Kidney (tissue), 22 donors: ENCODE measurements at places on chromosomes 4 and X. TPM values are rescaled to one million over a fixed set of nuclear protein-coding genes. Genes with fewer than 3 reads are reported as not detected.
A peak's percentile ranks its signal among the peaks of the same experiment; 100 is the strongest.

- H3K27me3 ChIP-seq: no peaks in the 10 kb centered on the region
- H3K4me1 ChIP-seq: no peaks in the 10 kb centered on the region
- no peaks in the 10 kb centered on the region for H3K36me3 ChIP-seq
- H3K4me3 ChIP-seq: no peak overlapping the region
- no peak for DNase-seq
- H3K27ac ChIP-seq: no peak overlapping the region
Measured at GRCh38 chr4:154277172-154277571, 214.4 kb downstream of the DCHS2 start.

DNA sequence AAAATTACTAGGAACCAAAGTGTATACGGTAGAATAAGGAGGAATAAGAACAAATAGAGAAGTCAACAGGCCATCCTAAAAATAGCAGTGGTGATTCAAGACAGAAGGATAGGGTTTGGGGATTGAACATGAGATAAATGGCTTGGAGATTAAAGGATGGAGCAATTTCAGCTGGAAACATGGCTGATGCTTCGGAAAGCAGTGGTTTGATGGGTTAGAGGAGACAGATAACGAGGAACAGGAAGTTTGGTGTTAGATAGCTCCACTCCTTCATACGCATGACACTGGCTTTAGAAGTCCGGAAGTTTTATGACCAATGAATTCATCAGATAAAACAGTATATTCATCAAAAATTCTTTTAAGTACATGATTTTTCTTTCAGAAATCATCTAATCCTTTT, 70.8 kb upstream of the GALNTL6 start:
- no peaks in the 10 kb centered on the region for H3K36me3 ChIP-seq
- no peak for DNase-seq
- no peak overlapping the region for H3K4me3 ChIP-seq
- H3K27me3 ChIP-seq: no peaks in the 10 kb centered on the region

- peak; percentile 79 for DNase-seq
- peak overlapping the region; percentile 68 for H3K27ac ChIP-seq
- H3K4me3 ChIP-seq: peak overlapping the region; percentile 72
- H3K27me3 ChIP-seq: no peaks in the 10 kb centered on the region
- no peaks in the 10 kb centered on the region for H3K36me3 ChIP-seq
- peaks cover 14% of the 10 kb centered on the region for H3K4me1 ChIP-seq
Measured at GRCh38 chr4:153248641-153249198, 44.5 kb downstream of the TRIM2 start.

- no peaks in the 10 kb centered on the region for H3K27me3 ChIP-seq
- peaks cover 7% of the 10 kb centered on the region for H3K4me1 ChIP-seq
- H3K4me3 ChIP-seq: no peak overlapping the region
Measured at GRCh38 chr4:25884031-25884782, 21.4 kb upstream of the SEL1L3 start.

DNA sequence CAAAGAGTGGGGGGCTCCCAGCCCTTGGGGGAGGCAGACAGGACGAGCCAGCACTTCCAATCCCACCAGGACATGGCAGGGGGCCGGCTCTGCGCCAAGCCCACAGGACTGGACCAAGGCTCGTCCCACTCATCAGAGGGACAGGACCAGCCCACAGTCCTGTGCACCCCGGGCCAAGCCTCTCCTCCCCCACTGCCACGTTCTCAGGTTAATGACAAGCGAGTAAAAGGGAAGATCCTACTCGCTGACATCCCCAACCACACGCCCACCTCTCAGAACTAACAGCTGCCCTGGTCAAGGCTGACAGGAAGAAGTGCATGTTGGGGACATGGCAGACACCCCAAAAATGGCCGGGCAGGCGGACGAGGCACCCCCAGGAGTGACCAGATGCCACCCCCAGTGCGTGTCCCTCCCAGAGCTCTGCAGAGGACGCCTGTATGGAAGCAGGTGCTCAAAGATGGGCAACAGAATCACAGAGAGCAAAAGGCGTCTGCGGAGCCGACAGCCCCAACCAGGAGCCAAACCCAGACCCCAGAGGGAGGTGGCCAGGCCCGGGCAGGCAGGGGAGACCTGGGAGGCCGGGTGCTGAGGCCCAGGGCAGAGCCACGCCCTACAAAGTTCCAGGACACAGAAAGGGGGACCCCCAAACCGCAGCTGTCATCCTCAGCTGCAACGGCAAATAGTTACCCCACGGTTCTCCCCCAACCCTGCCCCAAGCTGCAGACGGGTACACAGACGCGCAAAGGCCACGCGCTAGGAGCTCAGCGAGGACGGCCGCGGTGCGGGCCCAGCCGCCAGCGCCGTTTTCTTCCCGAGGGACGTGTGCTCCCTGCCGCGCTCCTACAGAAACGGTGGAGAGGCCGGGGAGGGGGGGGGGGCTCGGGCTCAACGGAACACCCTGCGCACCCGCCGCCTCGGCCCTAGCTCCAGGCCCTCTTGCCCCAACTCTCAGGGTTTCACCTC, 1.7 kb downstream of the CTBP1 start:
- H3K27me3 ChIP-seq: no peaks in the 10 kb centered on the region
- peak overlapping the region; percentile 88 for H3K27ac ChIP-seq
- H3K36me3 ChIP-seq: no peaks in the 10 kb centered on the region
- no peak for DNase-seq
- peak overlapping the region; percentile 74 for H3K4me3 ChIP-seq

- H3K36me3 ChIP-seq: no peaks in the 10 kb centered on the region
- H3K27ac ChIP-seq: no peak overlapping the region
- H3K4me3 ChIP-seq: no peak overlapping the region
- peaks cover 4% of the 10 kb centered on the region for H3K4me1 ChIP-seq
- no peaks in the 10 kb centered on the region for H3K27me3 ChIP-seq
Measured at GRCh38 chr4:151169223-151169622, 69.8 kb downstream of the RPS3A start.

GRCh38 chr4:2810388-2810787, 17.5 kb downstream of the SH3BP2 start:
- DNase-seq: no peak
- peaks cover 3% of the 10 kb centered on the region for H3K36me3 ChIP-seq
- no peak overlapping the region for H3K4me3 ChIP-seq
- no peaks in the 10 kb centered on the region for H3K27me3 ChIP-seq
- H3K27ac ChIP-seq: no peak overlapping the region

DNA sequence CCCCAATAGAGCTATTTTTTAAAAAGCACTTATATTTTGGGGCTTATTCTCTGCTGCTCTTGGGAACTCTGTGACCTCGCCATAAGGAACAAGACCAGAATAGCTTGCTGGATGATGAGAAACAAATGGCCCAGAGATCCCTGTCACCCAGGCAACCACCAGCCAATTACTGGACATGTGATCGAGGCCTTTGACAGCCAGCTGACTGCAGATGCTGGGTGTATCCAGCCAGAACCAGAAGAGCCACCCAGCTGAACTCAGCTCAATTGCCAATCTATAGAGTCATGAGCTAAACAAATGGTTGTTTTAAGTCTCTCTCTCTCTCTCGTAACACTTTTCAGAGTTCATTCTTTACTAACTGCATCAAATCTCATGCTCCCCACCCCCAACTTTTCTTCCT, 24.4 kb upstream of the CITED1 start:
- no peaks in the 10 kb centered on the region for H3K36me3 ChIP-seq
- H3K27ac ChIP-seq: no peak overlapping the region
- no peak for DNase-seq
- no peak overlapping the region for H3K4me3 ChIP-seq

GRCh38 chr4:41796545-41797210, 48.2 kb upstream of the PHOX2B start:
- H3K4me1 ChIP-seq: no peaks in the 10 kb centered on the region
- H3K4me3 ChIP-seq: no peak overlapping the region
- no peak for DNase-seq
- H3K27me3 ChIP-seq: no peaks in the 10 kb centered on the region

DNA sequence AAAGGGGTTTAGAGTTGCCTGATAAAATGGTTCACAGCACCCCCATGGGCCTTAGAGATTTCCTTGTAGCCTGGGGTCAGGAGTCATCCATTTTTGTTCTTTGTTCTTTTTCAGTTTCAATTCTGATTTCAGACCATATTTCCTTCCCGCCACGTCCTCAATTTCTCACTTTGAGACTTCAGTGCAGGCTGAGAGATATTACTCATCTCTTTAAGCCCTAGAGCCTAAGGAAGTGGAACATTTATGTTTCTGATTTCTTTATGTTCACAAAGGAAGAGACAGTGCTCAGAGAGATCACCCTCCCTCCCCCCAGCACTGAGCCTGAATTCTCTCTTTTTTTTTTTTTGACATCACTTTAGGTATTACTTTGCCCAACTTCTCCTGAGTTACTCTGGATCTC, 56.3 kb downstream of the MSN start:
- H3K4me3 ChIP-seq: no peak overlapping the region
- no peak overlapping the region for H3K27ac ChIP-seq
- H3K36me3 ChIP-seq: no peaks in the 10 kb centered on the region
- no peaks in the 10 kb centered on the region for H3K27me3 ChIP-seq
- DNase-seq: no peak
- H3K4me1 ChIP-seq: no peaks in the 10 kb centered on the region

- peaks cover 6% of the 10 kb centered on the region for H3K4me1 ChIP-seq
- peak overlapping the region; percentile 44 for H3K27ac ChIP-seq
- no peaks in the 10 kb centered on the region for H3K27me3 ChIP-seq
- DNase-seq: peak; percentile 72
Measured at GRCh38 chr4:150078579-150079080, 385 bp downstream of the DCLK2 start.

DNA sequence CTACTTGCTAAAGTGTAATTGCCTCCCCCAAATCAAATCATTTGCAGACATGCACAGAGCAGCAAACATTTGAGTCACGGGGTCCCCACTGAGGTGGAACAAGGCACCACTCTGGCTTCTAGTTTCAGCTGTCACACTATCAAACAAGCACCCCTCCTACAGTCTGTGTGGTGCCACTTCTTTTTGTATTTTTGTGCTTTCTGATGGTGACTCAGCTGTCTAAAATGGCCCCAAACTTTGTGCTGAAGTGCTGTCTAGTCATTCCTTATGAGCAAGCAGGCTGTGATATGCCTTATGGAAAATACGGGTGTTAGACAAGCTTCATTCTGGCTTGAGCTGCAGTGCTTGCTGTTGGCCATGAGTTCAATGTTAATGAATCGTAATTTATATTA, 15.4 kb downstream of the IGFBP7 start:
- no peak overlapping the region for H3K4me3 ChIP-seq
- no peaks in the 10 kb centered on the region for H3K27me3 ChIP-seq
- H3K36me3 ChIP-seq: no peaks in the 10 kb centered on the region
- peaks cover 75% of the 10 kb centered on the region for H3K4me1 ChIP-seq

DNA sequence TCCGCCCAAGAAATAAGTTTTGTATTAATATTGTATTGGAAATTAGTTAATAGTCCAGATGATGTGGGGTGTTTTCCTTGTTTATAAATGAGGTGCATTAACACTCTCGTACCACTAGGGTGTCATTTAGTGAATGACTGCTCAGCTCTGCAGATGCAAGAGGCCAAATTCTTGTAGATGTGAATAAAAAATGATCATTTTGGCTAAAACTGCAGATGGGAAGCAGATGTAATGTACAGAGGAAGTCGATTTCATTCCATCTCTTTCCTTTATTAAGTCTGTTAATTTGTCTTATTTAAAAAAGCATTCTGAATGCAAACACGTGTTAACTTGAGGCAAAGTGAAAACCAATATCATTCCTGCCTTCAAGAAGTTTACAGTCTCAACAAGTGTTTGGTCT, 108.1 kb downstream of the DHX15 start:
- no peak overlapping the region for H3K4me3 ChIP-seq
- no peak overlapping the region for H3K27ac ChIP-seq
- peaks cover 8% of the 10 kb centered on the region for H3K4me1 ChIP-seq

GRCh38 chr4:38069271-38069760, 109.1 kb downstream of the PTTG2 start:
- H3K4me1 ChIP-seq: peaks cover 7% of the 10 kb centered on the region
- H3K27ac ChIP-seq: peak overlapping the region; percentile 7
- H3K36me3 ChIP-seq: peaks cover 7% of the 10 kb centered on the region

GRCh38 chr4:121675715-121676114, 21.1 kb downstream of the ANXA5 start:
- DNase-seq: no peak
- H3K36me3 ChIP-seq: peaks cover 49% of the 10 kb centered on the region
- H3K4me1 ChIP-seq: no peaks in the 10 kb centered on the region
- H3K4me3 ChIP-seq: no peak overlapping the region
- no peak overlapping the region for H3K27ac ChIP-seq

GRCh38 chr4:181578911-181579310, 664.3 kb upstream of the TENM3 start:
- no peaks in the 10 kb centered on the region for H3K4me1 ChIP-seq
- no peaks in the 10 kb centered on the region for H3K36me3 ChIP-seq
- no peak for DNase-seq
- H3K27ac ChIP-seq: no peak overlapping the region
- H3K27me3 ChIP-seq: no peaks in the 10 kb centered on the region

DNA sequence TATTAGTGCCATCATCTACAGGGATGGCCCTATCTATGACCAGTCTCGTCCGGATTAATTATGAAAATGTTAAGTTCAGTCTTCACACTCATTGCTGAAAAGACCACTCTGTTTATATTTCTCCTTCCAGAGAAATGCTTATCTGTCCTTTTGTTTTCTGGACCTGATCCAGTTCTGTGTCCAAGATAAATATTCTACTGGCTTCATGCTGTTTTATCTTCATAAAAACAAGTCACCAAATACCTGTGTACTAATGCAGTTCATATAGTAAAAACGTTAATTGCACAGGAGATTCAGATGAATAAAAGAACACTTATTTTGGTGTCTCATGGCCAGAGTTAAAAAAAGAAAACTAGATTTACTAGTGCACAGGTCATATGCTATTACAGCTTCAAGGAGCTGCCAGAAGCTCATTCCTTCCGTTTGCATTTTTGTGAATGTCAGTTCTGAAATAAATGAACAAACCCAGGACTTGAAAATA, 17.3 kb downstream of the FNIP2 start:
- H3K4me3 ChIP-seq: peak overlapping the region; percentile 16
- H3K4me1 ChIP-seq: peaks cover 29% of the 10 kb centered on the region
- no peaks in the 10 kb centered on the region for H3K27me3 ChIP-seq
- DNase-seq: peak; percentile 76
- peak overlapping the region; percentile 76 for H3K27ac ChIP-seq

DNA sequence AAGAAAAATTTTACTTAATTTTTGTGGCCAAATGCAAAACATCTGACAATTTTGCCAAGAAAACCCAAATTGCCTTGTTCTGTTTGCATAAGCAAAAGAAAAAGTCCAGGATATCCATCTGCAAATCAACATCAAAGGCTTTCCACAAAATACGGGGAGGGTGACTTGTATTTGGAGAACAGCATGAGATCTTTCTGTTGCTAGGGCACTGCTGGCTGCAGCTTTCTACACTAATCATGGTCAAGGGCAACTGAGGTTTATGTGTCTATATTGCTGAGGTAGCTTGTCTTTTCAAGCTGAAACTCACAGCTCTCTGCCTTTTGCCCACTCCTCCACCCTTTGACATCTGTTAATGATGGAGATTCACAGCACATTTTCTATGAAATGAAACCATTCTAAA, 389.1 kb downstream of the NKX6-1 start:
- H3K4me1 ChIP-seq: no peaks in the 10 kb centered on the region
- no peak overlapping the region for H3K27ac ChIP-seq
- DNase-seq: no peak
- no peaks in the 10 kb centered on the region for H3K27me3 ChIP-seq
- no peak overlapping the region for H3K4me3 ChIP-seq

GRCh38 chr4:147863808-147864472, 132.1 kb downstream of the ARHGAP10 start:
- H3K36me3 ChIP-seq: no peaks in the 10 kb centered on the region
- no peak for DNase-seq
- H3K4me1 ChIP-seq: no peaks in the 10 kb centered on the region
- no peaks in the 10 kb centered on the region for H3K27me3 ChIP-seq
- H3K4me3 ChIP-seq: no peak overlapping the region

TMEM175 gene
- total RNA-seq: 31.1 TPM

TLR2 gene
- total RNA-seq: 59.5 TPM

CSAG3 gene
- not detected for total RNA-seq

TSPAN6 gene
- 27.8 TPM for total RNA-seq

SPACA5 gene
- not detected for total RNA-seq

RBM46 gene
- total RNA-seq: not detected

FAM47B gene
- total RNA-seq: not detected

PGRMC1 gene
- total RNA-seq: 118 TPM

ART3 gene
- total RNA-seq: not detected

CLDN22 gene
- total RNA-seq: not detected

PAGE2 gene
- not detected for total RNA-seq
